Mucosa of gallbladder (tissue), 1 donor: ENCODE measurements at places on chromosomes 7 and 10.

- DNase-seq = no peak
Observed at GRCh38 chr7:191105-191980, 1.0 kb upstream of the FAM20C start.

DNA sequence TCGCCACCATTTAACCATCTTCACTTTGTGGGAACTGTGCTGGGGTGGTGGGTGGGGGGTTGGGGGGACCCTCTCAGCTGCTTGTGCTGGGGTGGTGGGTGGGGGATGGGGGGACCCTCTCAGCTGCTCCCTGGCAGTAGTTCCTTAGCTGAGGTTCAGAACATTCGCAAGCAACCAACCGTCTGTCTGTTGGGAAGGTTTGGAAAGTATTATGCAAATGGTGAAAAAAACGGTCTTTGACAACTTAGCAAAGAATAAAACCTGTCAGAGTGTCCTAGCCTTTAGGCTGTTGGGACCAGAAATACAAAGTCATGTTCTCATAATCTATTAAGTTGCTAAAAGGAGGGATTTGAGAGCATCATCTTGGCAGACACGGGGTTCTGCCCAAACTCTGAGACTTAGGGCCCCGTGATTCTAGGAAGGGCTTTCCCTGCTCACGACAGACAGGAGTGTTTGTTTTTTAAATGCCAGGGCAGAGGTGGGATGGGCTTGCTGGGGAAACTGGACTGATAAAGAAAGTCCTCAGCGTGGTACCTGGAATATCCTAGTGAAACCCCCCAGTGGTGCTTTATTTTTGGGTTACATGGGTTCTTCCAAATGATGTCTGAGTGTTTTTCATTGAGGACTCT lies 14.1 kb upstream of the SRGN start:
- no peak for DNase-seq

DNA sequence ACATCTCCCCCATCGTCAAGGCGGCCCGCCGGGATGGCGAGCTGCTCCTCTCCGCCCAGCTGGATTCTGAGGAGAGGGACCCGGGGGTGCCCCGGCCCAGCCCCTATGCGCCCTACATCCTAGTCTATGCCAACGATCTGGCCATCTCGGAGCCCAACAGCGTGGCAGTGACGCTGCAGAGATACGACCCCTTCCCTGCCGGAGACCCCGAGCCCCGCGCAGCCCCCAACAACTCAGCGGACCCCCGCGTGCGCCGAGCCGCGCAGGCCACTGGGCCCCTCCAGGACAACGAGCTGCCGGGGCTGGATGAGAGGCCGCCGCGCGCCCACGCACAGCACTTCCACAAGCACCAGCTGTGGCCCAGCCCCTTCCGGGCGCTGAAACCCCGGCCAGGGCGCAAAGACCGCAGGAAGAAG lies 10.1 kb downstream of the GDF10 start:
- no peak for DNase-seq

GRCh38 chr10:5949009-5949759 lies 28.2 kb downstream of the IL15RA start:
- DNase-seq = peak; percentile 67

DNA sequence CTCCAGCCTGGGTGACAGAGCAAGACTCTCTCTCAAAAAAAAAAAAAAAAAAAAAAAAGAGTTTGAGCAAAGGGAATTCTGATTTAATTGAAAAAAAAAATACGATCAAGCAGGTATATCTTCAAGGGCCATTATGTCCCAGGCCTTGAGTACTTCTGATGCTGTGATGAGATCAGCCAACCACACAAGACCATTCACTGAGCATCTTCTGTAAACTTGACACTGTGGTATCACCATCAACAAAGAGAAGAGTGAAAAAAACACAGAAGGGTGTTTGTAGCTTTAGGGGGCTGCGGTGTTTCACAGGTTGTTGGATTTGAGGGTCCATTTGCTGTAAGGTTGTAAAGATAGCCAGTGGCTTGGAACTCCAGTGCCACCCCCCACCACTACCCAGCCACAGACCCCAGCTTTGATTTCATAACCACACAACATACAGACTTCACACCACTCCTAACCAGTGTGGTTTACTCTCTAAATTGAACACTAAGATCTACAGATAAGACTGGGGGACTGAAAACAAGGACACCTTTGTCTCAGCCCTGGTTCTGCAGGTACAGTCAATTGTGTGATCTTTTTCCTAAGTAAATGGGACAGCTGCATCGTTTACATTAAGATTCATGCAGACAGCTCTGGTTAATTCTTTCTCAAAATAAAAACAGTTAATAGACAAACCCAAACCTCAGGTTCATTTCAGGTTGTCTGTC lies 66.4 kb downstream of the CDC123 start:
- DNase-seq = no peak

GRCh38 chr10:89426230-89426868 lies 12.0 kb downstream of the IFIT5 start:
- DNase-seq = peak; percentile 22

GRCh38 chr7:30989008-30989823 lies 25.5 kb downstream of the GHRHR start:
- DNase-seq = no peak

DNA sequence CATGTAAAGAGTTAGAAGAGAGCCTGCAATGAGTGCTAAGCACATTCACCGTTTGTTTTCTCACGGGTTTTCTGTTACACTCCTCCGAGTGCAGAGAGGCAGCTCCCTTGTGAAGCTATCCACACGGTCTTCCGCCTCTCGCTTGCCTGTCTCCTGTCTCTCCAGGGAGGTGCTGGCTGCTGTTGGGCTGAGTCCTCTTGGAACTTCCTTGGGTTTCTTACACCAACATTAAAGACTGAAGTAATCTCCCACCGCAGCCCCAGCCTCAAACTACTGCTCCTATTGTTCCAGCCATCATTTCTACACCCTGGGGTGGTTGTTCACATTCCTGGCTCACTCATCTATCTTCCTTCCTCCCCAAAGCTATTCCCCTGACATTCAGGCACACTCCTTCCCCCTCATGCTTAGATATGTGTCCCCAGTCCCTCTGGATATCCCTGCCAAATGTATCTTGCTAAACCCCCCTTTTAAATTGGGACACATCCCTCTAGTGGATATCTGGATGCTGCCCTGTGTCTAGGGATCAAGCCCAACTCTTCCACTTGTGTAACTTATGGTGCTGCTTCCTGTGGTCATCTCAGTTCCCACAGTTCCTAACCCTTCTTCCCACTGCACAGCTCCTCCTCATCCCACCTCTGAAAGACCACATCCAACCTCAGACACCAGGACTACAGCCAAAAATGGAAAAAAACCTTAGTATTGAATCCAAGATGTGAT lies 14.1 kb downstream of the ESYT2 start:
- DNase-seq = no peak

- no peak for DNase-seq
Observed at GRCh38 chr10:120172356-120172755, 279.8 kb downstream of the SEC23IP start.
